Ovary (tissue), 10 donors: ENCODE measurements at places on chromosomes 4 and X. TPM values are rescaled to one million over a fixed set of nuclear protein-coding genes. Genes with fewer than 3 reads are reported as not detected.

- DNase-seq, result no peak
- peaks cover 19% of the 10 kb centered on the region for H3K4me1 ChIP-seq
- no peaks in the 10 kb centered on the region for H3K36me3 ChIP-seq
- no peak overlapping the region for H3K27ac ChIP-seq
- no peaks in the 10 kb centered on the region for H3K27me3 ChIP-seq
- H3K4me3 ChIP-seq, result no peak overlapping the region
Observed at GRCh38 chr4:147488556-147488955, 7.7 kb downstream of the EDNRA start.

DNA sequence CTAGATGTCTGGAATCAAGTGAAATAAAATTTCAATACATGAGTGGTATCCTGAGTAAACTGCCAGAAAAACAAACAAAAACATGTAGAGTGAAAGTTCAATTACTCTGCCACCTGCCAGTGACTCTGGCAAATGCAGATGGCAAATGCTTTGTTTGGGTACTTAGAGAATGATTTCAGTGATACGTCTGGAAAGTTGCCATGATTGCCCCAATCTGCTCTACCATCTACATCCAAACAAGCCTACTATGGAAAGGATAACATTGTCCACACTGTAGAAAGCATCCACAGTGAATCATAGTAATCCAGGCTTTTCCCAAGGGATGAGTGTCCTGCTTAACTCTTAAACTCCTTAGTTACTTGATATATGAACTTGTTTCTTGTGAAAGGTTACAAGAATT is 3.4 kb downstream of the SPATA4 start:
- no peaks in the 10 kb centered on the region for H3K27me3 ChIP-seq
- no peaks in the 10 kb centered on the region for H3K36me3 ChIP-seq
- no peaks in the 10 kb centered on the region for H3K4me1 ChIP-seq
- H3K4me3 ChIP-seq, result no peak overlapping the region

- H3K27me3 ChIP-seq, result no peaks in the 10 kb centered on the region
- DNase-seq, result no peak
- H3K4me1 ChIP-seq, result no peaks in the 10 kb centered on the region
- no peaks in the 10 kb centered on the region for H3K36me3 ChIP-seq
- no peak overlapping the region for H3K4me3 ChIP-seq
Observed at GRCh38 chr4:4270529-4270928, 19.4 kb downstream of the LYAR start.

- peak; percentile 32 for DNase-seq
- no peaks in the 10 kb centered on the region for H3K4me1 ChIP-seq
- no peaks in the 10 kb centered on the region for H3K27me3 ChIP-seq
- H3K27ac ChIP-seq, result peak overlapping the region; percentile 80
Observed at GRCh38 chrX:71533851-71534561, 1.1 kb downstream of the OGT start.

- no peaks in the 10 kb centered on the region for H3K4me1 ChIP-seq
- peak; percentile 12 for DNase-seq
- H3K27ac ChIP-seq, result no peak within 1 kb of the TSS
- H3K4me3 ChIP-seq, result no peak within 1 kb of the TSS
Observed at GRCh38 chr4:55819634-55820033, at the start of gene EXOC1L. EXOC1L (plus strand) TSS chr4:55819790; CDS start chr4:55820027, 237 bp downstream.

- no peak overlapping the region for H3K4me3 ChIP-seq
- H3K36me3 ChIP-seq, result no peaks in the 10 kb centered on the region
- no peak for DNase-seq
Observed at GRCh38 chr4:143076723-143077122, 108.0 kb upstream of the USP38 start.

DNA sequence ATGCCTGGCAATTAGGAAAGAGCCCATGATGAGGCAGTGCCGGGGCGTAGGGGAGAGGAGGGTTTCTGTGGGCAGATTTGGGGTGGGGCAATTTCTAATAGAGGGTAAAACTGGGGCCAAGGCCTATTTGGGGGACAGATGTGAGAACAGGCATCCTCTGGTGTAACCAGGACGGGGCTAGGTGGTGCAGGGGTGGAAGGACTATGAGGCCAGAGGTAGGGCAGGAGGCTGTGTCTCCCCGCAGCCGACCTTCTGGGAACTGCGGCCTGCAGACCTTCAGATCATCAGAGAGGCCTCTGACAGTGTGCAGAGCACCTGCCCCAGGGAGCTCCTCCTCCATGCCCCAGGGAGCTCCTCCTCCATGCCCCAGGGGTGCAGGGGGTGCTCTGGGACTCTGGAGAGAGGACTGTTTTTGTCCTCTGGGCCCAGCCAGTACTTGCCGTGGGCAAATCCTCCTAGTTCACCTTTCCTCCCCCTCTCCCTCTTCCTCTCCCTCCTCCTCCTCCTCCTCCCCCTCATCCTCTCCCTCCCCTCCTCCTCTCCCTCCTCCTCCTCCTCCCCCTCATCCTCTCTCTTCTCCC is 101.9 kb downstream of the SORCS2 start:
- no peak overlapping the region for H3K4me3 ChIP-seq
- no peak overlapping the region for H3K27ac ChIP-seq
- no peak for DNase-seq

GRCh38 chrX:48523682-48524081 is 2.1 kb downstream of the EBP start:
- no peak for DNase-seq
- H3K27ac ChIP-seq, result no peak overlapping the region
- no peaks in the 10 kb centered on the region for H3K4me1 ChIP-seq
- H3K36me3 ChIP-seq, result no peaks in the 10 kb centered on the region
- no peaks in the 10 kb centered on the region for H3K27me3 ChIP-seq
- H3K4me3 ChIP-seq, result no peak overlapping the region

DNA sequence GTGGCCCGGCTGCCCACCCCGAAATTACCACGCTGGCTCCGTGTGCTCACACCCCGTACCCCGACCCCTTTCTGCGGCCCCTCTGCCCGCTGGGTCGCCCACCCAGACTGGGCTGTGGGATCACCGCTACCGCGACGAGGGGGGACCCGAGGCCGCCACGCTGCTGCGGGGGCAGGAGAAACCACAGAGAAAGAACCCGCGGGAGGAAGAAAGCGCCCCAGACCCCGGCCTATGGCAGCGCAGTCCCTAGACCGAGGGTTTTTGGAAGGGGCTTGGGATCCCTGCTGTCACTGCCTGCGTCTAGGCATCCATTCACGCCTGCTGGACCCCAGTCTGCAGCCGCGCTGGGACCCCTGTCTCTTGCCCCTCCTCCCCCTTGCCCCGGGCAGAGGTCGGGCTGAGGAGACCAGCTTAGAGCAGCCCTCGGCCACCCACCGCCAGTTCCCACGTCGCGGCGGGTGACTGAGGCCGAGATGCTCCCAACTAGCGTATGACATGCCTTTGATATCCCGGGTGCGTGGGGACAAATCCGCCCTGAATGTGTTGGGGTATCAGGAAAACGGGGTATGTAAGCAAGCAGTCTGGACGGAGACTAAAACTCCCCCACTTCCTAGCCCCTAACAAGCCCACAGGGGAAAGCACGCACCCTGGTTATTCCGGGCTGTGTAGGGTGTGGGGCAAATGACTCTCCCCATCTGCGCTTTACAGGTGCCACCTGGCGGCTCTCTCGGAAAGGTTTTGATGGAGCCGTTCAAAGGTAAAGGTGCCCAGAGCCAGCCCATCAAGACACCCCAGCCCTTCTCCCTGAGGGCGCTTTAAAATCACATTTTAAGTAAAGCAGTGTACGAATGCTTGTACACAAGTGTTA is 862 bp upstream of the INPP4B start:
- peak overlapping the region; percentile 65 for H3K4me3 ChIP-seq
- H3K36me3 ChIP-seq, result no peaks in the 10 kb centered on the region
- H3K27me3 ChIP-seq, result no peaks in the 10 kb centered on the region

DNA sequence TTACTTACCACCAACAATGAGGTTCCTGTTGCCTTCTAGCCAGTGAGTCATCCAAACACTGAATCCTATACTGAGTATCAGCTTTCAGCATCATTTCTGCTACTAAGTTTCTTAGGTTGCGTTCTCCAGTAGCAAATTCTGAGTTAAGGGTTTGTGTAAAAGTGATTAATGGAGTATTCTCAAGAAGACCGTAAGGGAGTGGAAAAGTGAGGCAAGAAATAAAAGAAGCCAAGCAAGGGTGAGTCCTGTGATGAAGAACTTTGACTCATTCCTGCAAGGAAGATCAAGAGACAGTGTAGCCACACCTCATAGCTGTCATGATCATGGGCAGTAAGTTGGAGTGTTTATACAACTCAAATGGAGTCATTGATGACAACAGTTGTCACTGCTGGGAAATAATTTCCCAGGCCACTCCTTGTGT is 446.2 kb downstream of the RAPGEF2 start:
- no peaks in the 10 kb centered on the region for H3K27me3 ChIP-seq
- H3K4me3 ChIP-seq, result no peak overlapping the region
- no peaks in the 10 kb centered on the region for H3K4me1 ChIP-seq
- H3K27ac ChIP-seq, result no peak overlapping the region

- peaks cover 8% of the 10 kb centered on the region for H3K4me1 ChIP-seq
- H3K27ac ChIP-seq, result peak overlapping the region; percentile 53
- H3K27me3 ChIP-seq, result no peaks in the 10 kb centered on the region
- DNase-seq, result no peak
- H3K4me3 ChIP-seq, result no peak overlapping the region
- no peaks in the 10 kb centered on the region for H3K36me3 ChIP-seq
Observed at GRCh38 chrX:40088803-40089540, 8.8 kb downstream of the BCOR start.

- H3K4me1 ChIP-seq, result no peaks in the 10 kb centered on the region
- H3K36me3 ChIP-seq, result no peaks in the 10 kb centered on the region
- DNase-seq, result no peak
- H3K27me3 ChIP-seq, result no peaks in the 10 kb centered on the region
- no peak overlapping the region for H3K4me3 ChIP-seq
Observed at GRCh38 chr4:123940604-123941003, 544.0 kb downstream of the SPRY1 start.

- DNase-seq, result peak; percentile 65
- no peaks in the 10 kb centered on the region for H3K36me3 ChIP-seq
- no peaks in the 10 kb centered on the region for H3K27me3 ChIP-seq
Observed at GRCh38 chr4:159010563-159011260, 92.2 kb upstream of the RAPGEF2 start.

DNA sequence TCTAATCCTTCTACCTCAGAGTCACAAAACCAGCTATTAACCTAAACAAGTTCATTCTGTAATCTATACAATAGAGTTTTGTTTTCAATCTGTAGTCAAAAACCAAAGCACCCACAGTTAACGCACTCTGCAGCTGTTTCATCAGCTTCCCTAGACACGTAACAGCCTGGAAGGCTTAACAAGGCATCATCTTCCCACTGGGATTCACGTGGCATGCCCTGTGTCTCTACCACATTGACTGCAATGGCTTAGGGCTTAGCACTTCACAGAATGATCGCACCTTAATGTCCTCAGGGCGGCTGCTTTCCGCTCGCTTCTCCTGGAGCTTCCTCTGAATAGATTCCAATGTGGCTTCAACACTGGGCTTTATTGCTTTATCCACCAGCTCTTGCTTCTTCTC is 49.7 kb upstream of the NAP1L5 start:
- H3K27me3 ChIP-seq, result no peaks in the 10 kb centered on the region
- no peaks in the 10 kb centered on the region for H3K4me1 ChIP-seq
- no peak overlapping the region for H3K4me3 ChIP-seq
- no peak for DNase-seq

DNA sequence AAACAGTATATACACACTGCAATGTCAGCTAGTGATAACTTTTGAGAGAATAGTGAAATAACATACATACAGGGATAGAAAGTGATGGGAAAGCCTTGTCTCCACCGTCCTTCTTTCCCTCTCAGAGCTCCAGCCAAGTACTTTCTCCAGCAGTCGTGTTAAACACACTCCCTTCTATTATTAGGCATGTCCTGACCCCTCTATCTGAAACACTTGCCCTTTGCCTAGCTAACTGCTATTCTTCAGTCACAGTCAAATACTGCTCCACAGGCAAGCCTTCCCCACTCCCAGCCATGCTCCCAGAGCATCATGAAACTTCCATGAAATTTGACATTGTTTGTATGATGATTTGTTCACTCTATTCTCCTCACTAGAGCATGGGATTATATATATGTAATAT is 291.1 kb downstream of the TRIML1 start:
- no peaks in the 10 kb centered on the region for H3K36me3 ChIP-seq
- H3K27ac ChIP-seq, result no peak overlapping the region
- H3K4me1 ChIP-seq, result no peaks in the 10 kb centered on the region
- H3K27me3 ChIP-seq, result no peaks in the 10 kb centered on the region
- no peak overlapping the region for H3K4me3 ChIP-seq

DNA sequence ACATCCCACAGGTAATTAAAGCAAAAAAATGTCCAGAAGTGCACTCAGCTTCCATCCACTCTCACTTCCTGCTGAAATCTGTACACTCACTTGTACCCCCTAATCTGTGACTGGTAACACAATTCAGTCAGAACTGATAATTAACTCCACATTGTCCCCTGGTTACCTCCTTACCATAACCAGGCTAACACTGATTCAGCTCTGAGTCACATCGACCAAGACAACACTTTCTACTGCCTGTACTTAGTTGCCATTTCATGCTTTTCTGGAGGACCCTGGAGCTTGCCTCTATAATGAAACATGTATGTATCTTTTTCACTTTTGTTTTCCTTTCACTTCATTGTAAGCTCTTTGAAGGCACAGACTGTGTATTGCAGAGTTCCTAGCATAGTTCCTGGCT is 130.9 kb upstream of the GABRG1 start:
- no peak overlapping the region for H3K4me3 ChIP-seq
- DNase-seq, result no peak
- no peak overlapping the region for H3K27ac ChIP-seq
- H3K4me1 ChIP-seq, result no peaks in the 10 kb centered on the region
- H3K27me3 ChIP-seq, result no peaks in the 10 kb centered on the region
- no peaks in the 10 kb centered on the region for H3K36me3 ChIP-seq

GRCh38 chr4:73872316-73873108 is 3.3 kb downstream of the CXCL1 start:
- no peak for DNase-seq
- no peaks in the 10 kb centered on the region for H3K27me3 ChIP-seq
- H3K4me3 ChIP-seq, result no peak overlapping the region
- H3K36me3 ChIP-seq, result no peaks in the 10 kb centered on the region

- H3K4me1 ChIP-seq, result no peaks in the 10 kb centered on the region
- H3K27ac ChIP-seq, result no peak overlapping the region
- H3K36me3 ChIP-seq, result no peaks in the 10 kb centered on the region
Observed at GRCh38 chr4:186132577-186133242, 28.2 kb downstream of the FAM149A start.

- DNase-seq, result no peak
- H3K4me1 ChIP-seq, result no peaks in the 10 kb centered on the region
- no peaks in the 10 kb centered on the region for H3K36me3 ChIP-seq
- H3K27ac ChIP-seq, result no peak overlapping the region
Observed at GRCh38 chrX:19513383-19513782, 1.9 kb downstream of the MAP3K15 start.

- H3K36me3 ChIP-seq, result no peaks in the 10 kb centered on the region
- no peaks in the 10 kb centered on the region for H3K4me1 ChIP-seq
- H3K4me3 ChIP-seq, result no peak overlapping the region
- DNase-seq, result peak; percentile 66
- no peaks in the 10 kb centered on the region for H3K27me3 ChIP-seq
Observed at GRCh38 chrX:154376774-154377173, 2.3 kb upstream of the EMD start.

- no peaks in the 10 kb centered on the region for H3K36me3 ChIP-seq
- no peak overlapping the region for H3K27ac ChIP-seq
- no peaks in the 10 kb centered on the region for H3K27me3 ChIP-seq
Observed at GRCh38 chr4:172141025-172141424, 327.8 kb downstream of the GALNTL6 start.

- H3K27ac ChIP-seq, result no peak overlapping the region
- DNase-seq, result no peak
- H3K27me3 ChIP-seq, result no peaks in the 10 kb centered on the region
- H3K4me3 ChIP-seq, result no peak overlapping the region
- H3K4me1 ChIP-seq, result no peaks in the 10 kb centered on the region
Observed at GRCh38 chr4:83852085-83852451, 316.2 kb downstream of the GPAT3 start.

Gene GPM6B
- 3.4 TPM for polyA plus RNA-seq

Gene GNRHR
- polyA plus RNA-seq, result 0.10 TPM

Gene NEXMIF
- 0.13 TPM for polyA plus RNA-seq

Gene SMR3B
- polyA plus RNA-seq, result not detected

Gene PARM1
- polyA plus RNA-seq, result 9.0 TPM

Gene MFSD8
- 11.8 TPM for polyA plus RNA-seq

Gene DMD
- polyA plus RNA-seq, result 31.7 TPM
